A549 treated with Hydrocortisone at 1 μM for 4 hours (cell line): ENCODE measurements at places on chromosomes 1 and 21. TPM values are rescaled to one million over a fixed set of nuclear protein-coding genes. Genes with fewer than 3 reads are reported as not detected.

The FAM163A gene
- not detected in 5 replicates for total RNA-seq

The CD48 gene
- total RNA-seq = not detected in 5 replicates

The GJA9 gene
- total RNA-seq = 0.07 TPM in 1 of 5 replicates, not detected in the others

The VHLL gene
- not detected in 5 replicates for total RNA-seq

The ADAM30 gene
- total RNA-seq = not detected in 5 replicates

The ZSWIM5 gene
- 0.59 to 0.67 TPM (median 0.64 TPM) in 5 replicates for total RNA-seq

The CPT2 gene
- total RNA-seq = 9.3 to 10.1 TPM (median 9.5 TPM) in 5 replicates

The RHCE gene
- total RNA-seq = 0.25 TPM in 1 of 5 replicates, not detected in the others

The PM20D1 gene
- not detected in 5 replicates for total RNA-seq

The SHISAL2A gene
- total RNA-seq = 0.33 to 0.86 TPM (median 0.47 TPM) in 5 replicates

The OLFML3 gene
- total RNA-seq = 3.8 to 4.3 TPM (median 4.0 TPM) in 5 replicates

The CENPL gene
- total RNA-seq = 11.1 to 15.5 TPM (median 13.4 TPM) in 5 replicates

The TTC22 gene
- total RNA-seq = not detected in 5 replicates

The NR1I3 gene
- total RNA-seq = not detected in 5 replicates

The CCNL2 gene
- 42.3 to 54.3 TPM (median 50.5 TPM) in 5 replicates for total RNA-seq

The HSD3B2 gene
- total RNA-seq = not detected in 5 replicates

The CNTN2 gene
- total RNA-seq = 0.02 to 0.05 TPM in 2 of 5 replicates, not detected in the others

The TMPRSS2 gene
- total RNA-seq = 0.06 to 0.10 TPM (median 0.09 TPM) in 5 replicates

The VAMP4 gene
- total RNA-seq = 3.6 to 4.2 TPM (median 4.0 TPM) in 5 replicates

The RGS13 gene
- total RNA-seq = not detected in 5 replicates

The LRRIQ3 gene
- 0.54 to 0.82 TPM (median 0.74 TPM) in 5 replicates for total RNA-seq

The PCBP3 gene
- 1.1 to 1.2 TPM (median 1.2 TPM) in 5 replicates for total RNA-seq

The IQCC gene
- total RNA-seq = 1.3 to 2.4 TPM (median 1.9 TPM) in 5 replicates

The CRB1 gene
- not detected in 5 replicates for total RNA-seq
